Central memory CD8-positive, alpha-beta T cell (primary cell): ENCODE measurements at places on chromosomes 1 and 21.

GRCh38 chr1:110309767-110310166 is 29.4 kb upstream of the RBM15 start:
- DNase-seq, result no peak

- DNase-seq, result no peak
Observed at GRCh38 chr1:75265792-75266191, 131.6 kb downstream of the LHX8 start.

- no peak for DNase-seq
Observed at GRCh38 chr21:29751473-29752185, 188.2 kb downstream of the GRIK1 start.

GRCh38 chr1:37021502-37021901 is 12.8 kb downstream of the GRIK3 start:
- DNase-seq, result no peak

DNA sequence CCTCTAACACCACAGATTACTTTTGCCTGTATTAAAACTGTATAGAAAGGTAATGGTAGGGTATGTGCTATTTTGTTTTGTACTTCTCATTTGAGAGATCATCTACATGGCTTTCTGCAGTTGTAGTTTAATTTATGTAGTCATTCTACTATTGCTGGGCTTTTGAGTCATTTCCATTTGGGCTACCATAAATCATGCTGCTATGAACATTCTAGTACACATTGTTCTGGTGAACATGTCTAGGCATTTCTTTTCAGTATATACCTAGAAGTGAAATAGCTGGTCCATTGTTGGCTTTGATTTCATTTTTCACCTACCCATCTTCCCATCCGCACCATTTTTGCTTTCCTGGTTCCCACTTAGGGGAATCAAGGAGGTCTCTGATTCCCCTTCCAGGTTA is 18.7 kb downstream of the EDN2 start:
- DNase-seq, result no peak

- DNase-seq, result no peak
Observed at GRCh38 chr1:115648717-115649691, 7.2 kb downstream of the VANGL1 start.

- DNase-seq, result no peak
Observed at GRCh38 chr1:94417728-94417977, 536 bp upstream of the ABCD3 start.

DNA sequence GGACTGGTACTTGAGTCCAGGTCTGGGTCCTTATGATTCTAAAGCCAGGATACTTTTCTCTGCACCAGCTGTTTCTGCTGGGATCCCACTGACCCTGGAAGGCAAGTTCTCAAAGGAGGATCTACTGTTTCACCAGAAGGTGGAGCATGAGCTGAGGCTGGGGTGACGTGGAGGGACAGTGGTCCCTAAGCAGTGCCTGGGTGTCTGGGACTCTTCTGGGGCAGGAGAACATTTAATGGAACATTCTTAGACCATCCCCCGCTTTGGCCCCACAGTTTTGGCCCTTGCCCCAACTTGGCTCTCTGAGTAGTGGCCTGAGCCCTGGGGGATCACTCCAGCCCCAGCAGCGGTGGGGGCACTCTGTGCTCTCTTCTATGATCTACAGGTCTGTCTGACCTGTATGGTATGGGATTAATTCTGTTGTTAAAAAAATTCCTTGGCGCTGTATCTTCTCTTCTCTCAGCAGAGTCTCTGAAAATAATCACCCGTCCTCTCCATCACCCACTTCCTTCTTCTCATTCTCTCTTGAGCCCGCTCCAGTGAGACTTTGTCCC is 60.3 kb upstream of the CSF3R start:
- no peak for DNase-seq

GRCh38 chr1:76136894-76137293 is 62.3 kb downstream of the ST6GALNAC3 start:
- no peak for DNase-seq

- no peak for DNase-seq
Observed at GRCh38 chr1:37677808-37678207, 14.5 kb upstream of the CDCA8 start.

- DNase-seq, result no peak
Observed at GRCh38 chr1:164704954-164705353, 146.0 kb downstream of the PBX1 start.

- no peak for DNase-seq
Observed at GRCh38 chr21:26095131-26095530, 75.4 kb downstream of the APP start.

- no peak for DNase-seq
Observed at GRCh38 chr21:45277101-45278045, 10.3 kb downstream of the POFUT2 start.

- DNase-seq, result no peak
Observed at GRCh38 chr1:169941982-169942830, 48.5 kb upstream of the SCYL3 start.

DNA sequence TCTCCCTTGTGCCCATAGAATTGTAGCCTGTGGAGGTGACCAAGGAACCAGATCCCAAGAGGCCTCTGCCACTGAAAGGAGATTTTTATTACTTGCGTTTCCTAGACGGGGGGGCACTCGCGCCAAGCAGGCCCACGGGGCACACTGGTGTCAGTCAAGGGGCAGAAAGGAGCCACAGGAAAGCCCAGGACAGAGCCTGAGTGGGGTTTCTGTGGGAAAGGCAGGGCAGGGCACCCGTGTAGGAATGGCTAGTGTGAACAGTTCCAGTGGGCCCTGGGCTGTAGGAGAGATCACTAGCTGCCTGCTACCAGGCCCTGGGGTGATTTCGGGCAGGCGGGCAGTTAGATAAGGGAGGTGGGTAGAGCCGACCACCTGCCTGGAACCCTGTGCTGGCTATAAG is 70.8 kb downstream of the ADARB1 start:
- no peak for DNase-seq

- DNase-seq, result no peak
Observed at GRCh38 chr1:201511941-201512539, 5.1 kb upstream of the CSRP1 start.

DNA sequence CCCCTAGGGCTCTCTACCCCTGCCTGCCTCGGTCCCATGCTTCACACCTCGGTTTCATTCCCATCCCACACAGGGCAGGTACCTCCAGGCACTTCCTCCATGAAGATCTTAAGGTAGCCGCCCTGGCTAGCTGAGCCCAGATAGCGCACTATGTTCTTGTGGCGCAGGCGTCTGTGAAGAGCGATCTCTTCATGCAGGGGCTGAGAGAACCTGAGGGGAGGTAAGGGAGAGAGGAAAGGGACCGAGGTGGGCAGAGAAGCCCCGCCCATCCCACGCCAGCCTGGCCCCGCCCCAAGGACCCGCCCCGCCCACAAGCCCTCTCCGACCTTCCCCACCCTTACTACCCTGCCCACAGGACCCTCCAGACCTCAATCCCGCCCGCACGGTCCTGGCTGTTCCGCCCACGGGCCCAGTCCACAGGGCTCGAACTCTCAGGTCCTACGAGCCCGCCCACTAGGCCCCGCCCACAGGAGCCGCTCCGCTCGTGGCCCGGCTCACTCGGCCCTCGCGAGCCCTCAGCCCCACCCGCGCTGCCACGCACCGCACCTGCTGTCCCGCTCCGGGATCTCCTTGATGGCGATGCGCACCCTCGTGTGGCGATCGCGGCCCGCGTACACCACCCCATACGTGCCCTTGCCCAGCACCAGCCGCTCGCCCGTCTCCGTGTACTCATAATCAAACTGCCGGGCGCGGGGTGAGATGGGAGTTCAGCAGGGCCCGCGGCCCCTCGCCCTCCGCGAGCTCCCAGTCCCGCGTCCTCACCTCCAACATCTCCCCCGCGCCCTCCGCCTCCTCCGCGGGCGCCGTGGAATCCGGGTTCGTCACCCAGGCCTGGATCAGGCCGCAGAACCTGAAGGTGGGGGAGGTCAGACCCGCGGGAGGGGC is 6.4 kb downstream of the MAP3K6 start:
- DNase-seq, result no peak

- peak; percentile 20 for DNase-seq
Observed at GRCh38 chr1:180192172-180192571, 37.5 kb downstream of the QSOX1 start.

- no peak for DNase-seq
Observed at GRCh38 chr1:13661539-13661938, 38.4 kb upstream of the PRDM2 start.

DNA sequence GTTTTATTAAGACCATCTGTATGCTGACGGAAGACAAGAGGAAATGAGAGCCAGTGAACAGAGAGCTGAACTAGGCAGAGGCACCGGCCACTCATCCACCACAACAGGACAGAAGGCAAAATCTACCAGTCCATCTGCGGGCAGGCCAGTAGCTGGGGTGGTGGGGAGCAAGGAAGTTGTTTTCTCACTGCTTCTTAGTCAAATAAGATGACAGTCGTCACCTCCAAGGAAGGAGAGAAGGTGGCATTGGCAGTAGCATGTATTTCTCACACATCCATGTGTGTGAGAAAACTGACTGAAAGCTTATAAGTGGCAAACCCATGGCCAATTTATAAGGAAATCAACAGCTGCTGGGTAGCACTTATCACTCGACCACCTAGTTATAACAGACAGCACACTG is 8.2 kb downstream of the TTC13 start:
- DNase-seq, result no peak

DNA sequence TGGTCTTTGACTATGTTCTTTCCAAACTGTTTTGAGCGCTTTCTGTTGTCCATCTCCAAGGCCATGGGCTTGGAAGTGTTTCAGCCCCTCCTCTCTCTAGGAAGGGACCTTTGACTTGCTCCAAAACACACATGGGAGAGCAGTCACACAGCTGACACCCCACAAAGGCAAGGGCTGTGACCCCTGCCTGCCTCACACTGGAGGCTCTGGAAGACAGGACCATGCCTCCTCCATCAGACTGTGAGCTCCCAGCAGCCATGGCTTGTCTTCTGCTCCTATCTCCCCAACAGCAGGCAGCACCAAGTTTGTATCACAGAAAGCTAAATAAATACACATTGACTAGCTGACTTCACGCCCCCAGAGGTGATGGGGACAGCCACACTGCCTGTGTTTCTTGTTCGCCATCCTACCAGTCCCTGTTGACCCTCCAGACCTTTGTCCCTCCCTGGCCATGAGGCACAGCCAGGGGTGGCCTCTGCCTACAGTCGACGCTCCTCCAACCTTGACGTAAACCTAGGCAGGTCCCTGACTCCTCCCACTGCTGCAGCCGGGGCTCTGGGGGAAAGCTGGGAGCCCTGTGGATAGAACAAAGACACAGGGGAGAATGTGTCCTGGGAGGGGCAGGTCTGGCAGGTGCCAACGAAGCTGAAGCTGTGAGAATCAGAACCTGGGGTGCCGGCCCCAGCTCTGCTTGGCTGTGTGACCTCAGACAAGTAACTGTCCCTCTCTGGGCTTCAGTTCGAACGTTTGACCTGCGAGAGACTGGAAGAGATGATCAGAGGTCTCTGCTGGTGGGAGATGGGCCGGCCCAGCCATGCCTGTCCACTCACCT is 4.8 kb downstream of the PLA2G2F start:
- DNase-seq, result no peak

DNA sequence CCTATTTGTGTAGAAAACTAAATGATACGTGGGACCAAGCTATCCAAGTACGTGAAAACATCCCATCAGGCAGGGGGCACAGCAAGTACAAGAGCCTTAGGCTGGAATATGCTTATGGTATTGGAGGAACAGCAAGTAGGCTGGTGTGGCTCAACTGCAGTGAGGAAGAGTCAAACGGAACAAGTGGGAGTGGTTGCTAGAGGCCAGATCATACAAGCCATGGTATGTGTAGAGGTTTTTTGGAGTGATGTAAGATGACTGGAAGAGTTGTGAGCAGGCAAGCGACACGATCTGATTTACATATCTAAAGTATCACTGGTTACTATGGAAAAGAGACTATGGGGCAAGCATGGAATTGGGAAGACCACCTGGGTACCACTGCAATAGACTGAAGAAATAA is 27.8 kb downstream of the ELK4 start:
- no peak for DNase-seq

- DNase-seq, result no peak
Observed at GRCh38 chr21:21366277-21366676, 368.1 kb downstream of the NCAM2 start.

DNA sequence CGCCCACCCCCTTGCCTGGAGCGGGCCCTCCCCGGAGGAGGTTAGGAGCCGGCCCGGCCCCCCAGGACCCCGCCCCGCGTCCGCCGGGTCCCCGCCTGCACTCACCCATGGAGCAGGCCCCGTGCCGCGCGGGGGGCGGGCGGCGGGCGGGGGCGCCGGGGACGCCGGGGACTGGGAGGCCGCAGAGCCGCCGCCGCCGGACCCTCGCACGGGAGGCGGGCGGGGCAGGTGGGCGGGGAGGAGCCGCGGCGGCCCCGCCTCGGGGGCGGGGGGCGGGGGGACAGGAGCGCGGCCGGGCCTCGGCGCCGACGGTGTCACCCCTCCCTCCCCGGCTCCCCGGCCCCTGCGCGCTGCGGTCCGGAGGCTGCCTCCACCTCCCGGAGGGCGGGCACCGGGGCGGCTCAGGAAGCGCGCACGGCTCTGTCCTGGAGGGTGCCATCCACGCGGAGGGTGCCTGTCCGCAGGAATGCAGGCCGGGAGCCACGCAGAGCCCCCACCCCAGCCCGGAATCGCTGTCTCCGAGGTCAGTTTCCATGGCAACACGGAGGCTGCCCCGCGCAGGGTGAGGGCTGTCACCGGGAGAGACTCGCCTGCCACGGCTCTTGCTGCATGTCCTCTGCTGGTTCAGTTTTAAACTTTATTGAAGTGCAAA is 5.9 kb upstream of the PLEKHG5 start:
- DNase-seq, result no peak

DNA sequence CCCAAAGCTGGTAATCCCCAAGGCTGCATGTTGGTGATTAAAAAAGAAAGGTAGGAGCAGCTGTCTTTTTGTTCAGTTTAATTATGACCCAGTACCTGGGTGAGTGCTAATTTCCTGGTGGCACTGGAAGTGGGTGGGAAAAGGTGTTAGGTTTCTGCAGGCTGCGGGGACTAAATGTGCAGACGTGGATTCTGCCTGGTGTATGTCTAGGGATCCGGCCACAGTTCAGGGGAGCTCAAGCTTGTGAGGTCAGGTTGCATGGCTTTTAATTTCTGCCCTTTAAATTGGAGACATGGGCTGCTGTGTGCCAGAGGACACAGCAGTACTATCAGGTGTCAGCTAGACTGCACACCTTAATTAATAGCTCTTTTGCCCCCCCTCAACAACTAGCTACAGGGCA is 20.3 kb upstream of the TBX19 start:
- no peak for DNase-seq
